Substantia nigra (tissue), 51 donors: ENCODE measurements at places on chromosomes 2 and 18.

- no peak for DNase-seq
Measured at GRCh38 chr2:58304843-58305242, 63.7 kb upstream of the FANCL start.

GRCh38 chr2:10466801-10467200 lies 18.7 kb upstream of the ODC1 start:
- DNase-seq: no peak

- no peak for DNase-seq
Measured at GRCh38 chr18:9094307-9095226, 7.9 kb upstream of the NDUFV2 start.

- no peak for DNase-seq
Measured at GRCh38 chr18:63410792-63411191, 11.5 kb downstream of the VPS4B start.

DNA sequence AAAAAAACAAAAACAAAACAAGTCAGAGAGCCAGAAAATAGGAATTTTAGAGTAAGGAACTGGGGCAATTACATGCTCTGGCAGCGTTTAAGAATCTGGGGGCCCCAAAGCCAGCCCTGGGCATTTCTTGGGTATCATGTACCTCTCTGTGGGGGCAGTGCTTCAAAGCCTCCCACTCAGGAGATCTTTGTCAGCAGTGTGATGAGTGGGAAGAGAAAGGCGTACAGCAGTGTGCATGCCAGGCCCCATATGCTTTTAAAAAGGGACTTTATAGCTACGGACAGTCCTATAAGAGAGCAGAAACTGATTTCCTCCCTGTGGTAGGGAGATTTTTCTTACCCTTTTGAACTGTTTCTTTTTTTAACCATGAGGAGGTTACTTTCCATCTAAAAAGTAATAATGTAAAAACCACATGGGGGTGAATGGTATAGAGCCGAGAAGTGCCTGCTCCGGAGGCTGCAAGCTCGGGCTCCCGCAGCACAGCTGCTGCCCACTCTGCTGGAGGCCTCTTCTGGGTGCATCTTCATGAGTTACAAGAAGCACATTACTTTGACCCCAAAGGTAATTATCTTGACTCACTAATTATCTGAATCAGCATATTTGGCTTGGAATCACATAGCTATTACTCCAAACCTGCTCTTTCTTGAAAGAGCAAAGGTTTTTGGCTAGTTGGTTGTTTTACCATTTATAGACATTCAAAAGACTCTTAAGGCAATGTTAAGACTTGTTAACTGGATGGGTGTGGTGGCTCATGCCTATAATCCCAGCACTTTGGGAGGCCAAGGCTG lies 46.4 kb downstream of the PROC start:
- DNase-seq: no peak

DNA sequence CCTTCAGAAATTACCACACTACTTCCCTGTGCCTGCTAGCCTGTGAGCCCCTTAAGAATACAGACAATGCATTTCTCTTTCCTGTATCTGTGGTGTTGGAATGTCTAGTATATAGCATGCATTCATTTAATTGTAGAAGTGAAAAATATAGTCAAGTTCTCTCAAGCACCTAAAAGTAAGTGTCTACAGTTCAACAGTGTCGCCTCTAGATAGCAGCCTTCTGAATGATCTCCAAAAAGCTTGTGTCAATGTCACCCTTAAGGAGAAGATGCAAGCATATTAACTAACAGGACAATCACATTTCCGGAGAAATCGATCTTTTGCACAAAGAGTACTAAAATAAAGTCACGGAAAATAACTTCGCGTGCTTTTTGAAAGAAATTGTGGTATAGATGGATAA lies 27.5 kb upstream of the DSG3 start:
- DNase-seq: no peak

DNA sequence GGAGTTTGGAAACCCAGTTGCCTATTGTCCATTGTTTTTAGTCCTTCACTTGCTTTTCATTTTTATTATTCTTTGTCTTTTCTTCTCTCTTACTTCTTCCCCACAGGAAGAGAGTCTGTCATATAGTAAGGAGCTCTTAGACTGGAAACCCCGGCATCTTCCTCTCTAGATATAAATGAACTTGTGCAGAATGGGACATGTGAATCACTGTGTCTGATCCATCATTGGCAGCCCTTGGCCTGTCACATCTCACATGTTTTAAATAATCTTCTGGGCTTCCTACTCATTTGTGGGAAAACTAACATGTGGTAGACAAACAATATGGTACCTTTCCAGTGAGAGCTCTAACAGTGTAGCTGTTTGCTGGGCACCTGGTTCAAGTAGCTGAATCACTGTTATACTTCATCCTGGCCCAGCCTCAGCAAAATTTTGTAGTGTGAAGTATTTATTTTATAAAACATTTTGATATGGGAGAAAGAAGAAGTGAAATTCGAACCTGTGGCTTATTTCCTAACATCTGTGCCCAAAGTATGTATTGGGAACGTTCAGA lies 112.8 kb downstream of the PHLPP1 start:
- DNase-seq: no peak

DNA sequence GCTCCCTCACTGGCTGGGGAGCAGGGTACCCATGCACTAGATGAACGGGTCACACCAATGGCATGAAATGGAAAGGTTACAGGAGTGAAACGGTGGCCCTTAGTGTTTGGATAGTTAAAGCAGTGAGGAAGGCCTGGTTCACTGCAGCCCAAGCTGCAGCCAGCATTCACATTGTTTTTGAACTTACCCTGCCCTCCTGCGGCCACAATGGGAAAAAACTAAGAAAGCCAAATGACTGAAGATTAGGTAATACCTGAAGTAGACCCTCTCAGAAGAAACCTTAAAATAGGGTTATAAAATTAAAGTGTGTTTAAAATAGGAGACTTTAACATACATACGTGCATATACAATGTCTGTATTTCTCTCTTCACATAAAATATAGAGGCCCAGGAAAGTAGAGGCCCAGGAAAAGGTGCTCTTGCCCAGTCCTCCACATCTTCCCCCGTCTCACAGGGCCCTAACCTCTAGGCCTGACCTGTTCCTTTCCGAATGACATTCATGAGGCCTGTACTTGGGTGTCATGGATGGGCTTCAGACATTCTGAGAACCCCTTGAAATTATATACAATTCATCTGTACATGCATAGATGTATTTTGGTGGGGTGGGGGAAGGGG lies 33.3 kb downstream of the DOK1 start:
- DNase-seq: peak; percentile 59

GRCh38 chr2:1701020-1701419 lies 43.3 kb downstream of the PXDN start:
- DNase-seq: no peak

DNA sequence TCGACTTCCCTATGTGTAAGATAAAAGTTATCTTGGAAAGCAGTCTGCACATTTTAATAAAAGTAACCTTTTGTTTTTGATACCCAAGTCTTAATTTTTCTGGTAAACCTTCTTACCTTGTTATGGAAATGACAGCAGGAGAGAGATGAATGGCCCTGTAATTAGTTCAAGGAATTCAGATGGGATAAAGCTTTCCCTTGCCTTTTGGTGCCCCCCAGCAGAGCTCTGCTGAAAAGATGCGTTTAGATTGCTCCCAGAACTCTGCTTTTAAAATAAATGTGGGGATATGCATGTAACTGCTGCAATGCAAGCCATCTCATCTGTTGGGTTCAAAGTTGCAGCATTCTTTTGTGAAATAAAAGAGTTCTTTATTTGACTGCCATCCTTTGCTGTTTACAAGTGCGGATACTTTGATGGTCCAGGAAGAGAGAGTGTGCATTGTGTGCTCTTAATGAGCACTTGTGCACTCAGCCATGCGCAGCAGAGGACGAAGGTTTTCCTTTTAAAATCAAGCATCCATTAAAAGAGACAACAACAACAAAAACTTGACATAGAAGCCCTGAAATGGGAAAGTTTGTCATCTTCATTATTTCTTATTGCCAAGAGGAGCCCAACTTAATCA lies 176.7 kb upstream of the ST6GAL2 start:
- no peak for DNase-seq

- no peak for DNase-seq
Measured at GRCh38 chr2:61726456-61727209, 127.2 kb downstream of the FAM161A start.

GRCh38 chr2:219919506-219919905 lies 292.1 kb downstream of the SLC4A3 start:
- no peak for DNase-seq

DNA sequence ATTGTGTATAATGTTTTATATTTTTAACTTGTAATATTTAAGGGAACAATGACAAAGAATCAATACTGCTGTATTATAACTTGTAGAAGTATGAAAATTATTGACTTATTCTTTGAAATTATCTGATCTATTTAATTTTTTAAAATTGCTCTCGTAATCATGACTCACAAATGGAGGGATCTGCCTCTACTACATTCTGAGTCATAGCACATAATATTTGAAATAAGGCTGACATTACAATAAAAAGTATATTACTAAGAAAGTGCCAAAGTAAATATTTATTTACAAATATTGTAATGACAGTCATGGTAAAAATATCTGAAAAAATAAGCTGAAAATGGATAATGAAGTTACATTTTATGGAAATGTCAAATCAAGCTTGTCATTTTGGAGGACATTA lies 1144.6 kb upstream of the CDH2 start:
- no peak for DNase-seq

DNA sequence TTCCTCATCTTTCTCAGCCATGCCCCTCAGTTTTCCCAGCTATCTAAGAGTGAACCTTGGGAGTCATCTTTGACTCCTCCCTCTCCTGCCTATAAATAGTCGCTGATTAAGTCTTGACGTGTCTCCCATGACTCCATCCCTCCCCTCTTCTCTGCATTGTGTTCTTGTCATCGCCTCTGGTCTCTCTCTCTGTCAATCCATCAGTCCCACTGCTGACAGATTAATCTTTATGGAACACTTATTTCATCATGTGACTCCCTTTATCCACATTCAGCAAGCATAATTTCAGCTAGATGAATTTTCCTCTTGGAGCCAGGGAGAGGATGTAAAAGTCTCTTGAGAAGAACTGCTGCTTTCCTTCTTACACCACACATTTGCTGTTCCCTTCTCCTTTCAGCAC lies 9.4 kb downstream of the ADAM23 start:
- no peak for DNase-seq

DNA sequence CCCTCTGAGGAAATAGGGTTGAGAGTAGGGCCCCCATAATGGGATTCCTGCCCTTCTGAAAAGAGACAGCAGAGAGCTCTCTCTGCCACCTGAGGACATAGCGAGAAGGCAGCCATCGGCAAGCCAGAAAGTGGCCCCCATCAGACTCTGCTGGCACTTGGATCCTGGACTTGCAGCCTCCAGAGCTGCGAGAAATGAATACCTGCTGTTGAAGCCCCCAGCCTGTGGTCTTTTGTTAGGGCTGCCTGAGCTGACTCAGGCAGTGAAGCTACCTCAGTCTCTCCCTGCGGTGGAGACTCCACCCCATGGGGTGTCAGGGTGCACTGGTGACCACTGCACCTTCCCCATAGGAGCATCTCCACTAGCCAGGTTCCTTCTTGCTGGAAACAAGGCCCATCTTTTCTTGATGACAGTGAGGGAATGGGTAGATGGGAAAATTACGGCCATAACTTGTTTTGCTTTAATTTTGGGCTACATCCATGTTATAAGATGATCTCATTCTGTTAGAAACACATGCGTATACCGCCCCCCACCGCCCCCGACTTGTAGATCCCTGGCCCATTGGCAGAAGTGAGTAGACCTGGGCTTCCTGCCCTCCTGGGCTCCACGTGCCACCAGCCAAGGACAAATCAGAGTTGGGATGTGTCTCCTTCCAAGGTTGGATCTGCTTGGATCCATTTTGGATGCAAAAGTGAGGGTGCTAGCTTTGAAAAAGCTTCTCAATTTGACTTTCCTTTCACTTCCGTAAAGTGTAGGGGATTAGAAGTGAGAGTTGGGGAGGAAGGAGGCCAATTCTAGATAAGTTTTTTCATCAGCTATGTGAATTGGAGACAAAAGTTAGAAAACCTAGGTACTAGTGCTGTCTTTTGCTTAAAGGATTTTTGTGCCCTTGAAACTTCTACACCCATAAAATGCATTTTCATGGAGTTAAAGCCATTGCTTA lies 42.9 kb downstream of the NCK2 start:
- DNase-seq: no peak
